ENCODE measurements at places on chromosomes 12 and 14. TPM values are rescaled to one million over a fixed set of nuclear protein-coding genes. Genes with fewer than 3 reads are reported as not detected.
A peak's percentile ranks its signal among the peaks of the same experiment; 100 is the strongest.

RASSF8 gene
- not detected for total RNA-seq

ESPL1 gene
- 1.5 TPM for total RNA-seq

INSM2 gene
- total RNA-seq: not detected

TEAD4 gene
- not detected for total RNA-seq

SLC5A8 gene
- total RNA-seq: not detected

GPRC5D gene
- not detected for total RNA-seq

KLRG1 gene
- total RNA-seq: 11.9 TPM

CTSG gene
- total RNA-seq: not detected

MIP gene
- total RNA-seq: not detected

TMEM179 gene
- total RNA-seq: not detected

HOXC12 gene
- total RNA-seq: not detected

KLHDC1 gene
- 10.5 TPM for total RNA-seq

PRB2 gene
- not detected for total RNA-seq

GRCh38 chr12:87320724-87321123 is 708.5 kb downstream of the C12orf50 start:
- no peaks in the 10 kb centered on the region for H3K36me3 ChIP-seq
- no peaks in the 10 kb centered on the region for H3K4me1 ChIP-seq
- no peak overlapping the region for H3K4me3 ChIP-seq
- H3K27me3 ChIP-seq: no peaks in the 10 kb centered on the region
- H3K27ac ChIP-seq: no peak overlapping the region

GRCh38 chr12:52151837-52152783 is 39.7 kb downstream of the KRT80 start:
- H3K27me3 ChIP-seq: no peaks in the 10 kb centered on the region
- peak overlapping the region; percentile 13 for H3K4me3 ChIP-seq
- peak; percentile 62 for DNase-seq

DNA sequence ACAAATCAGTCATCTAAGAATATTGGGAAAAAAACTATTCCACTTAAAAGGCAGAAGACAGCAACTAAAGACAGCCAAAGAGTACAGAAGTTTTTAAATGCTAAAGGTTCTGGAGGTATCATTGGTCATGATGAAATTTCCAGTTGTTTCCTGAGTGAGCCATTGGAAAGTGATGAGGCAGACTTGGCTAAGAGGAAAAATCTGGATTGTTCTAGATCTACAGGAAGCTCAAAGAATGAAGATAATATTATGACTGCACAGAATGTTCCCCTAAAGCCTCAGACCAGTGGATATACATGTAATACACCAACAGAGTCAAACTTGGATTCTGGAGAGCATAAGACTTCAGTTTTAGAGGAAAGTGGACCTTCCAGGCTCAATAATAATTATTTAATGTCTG is 22.8 kb downstream of the GALNT4 start:
- no peak overlapping the region for H3K4me3 ChIP-seq
- H3K27me3 ChIP-seq: no peaks in the 10 kb centered on the region
- DNase-seq: no peak
- no peak overlapping the region for H3K27ac ChIP-seq

DNA sequence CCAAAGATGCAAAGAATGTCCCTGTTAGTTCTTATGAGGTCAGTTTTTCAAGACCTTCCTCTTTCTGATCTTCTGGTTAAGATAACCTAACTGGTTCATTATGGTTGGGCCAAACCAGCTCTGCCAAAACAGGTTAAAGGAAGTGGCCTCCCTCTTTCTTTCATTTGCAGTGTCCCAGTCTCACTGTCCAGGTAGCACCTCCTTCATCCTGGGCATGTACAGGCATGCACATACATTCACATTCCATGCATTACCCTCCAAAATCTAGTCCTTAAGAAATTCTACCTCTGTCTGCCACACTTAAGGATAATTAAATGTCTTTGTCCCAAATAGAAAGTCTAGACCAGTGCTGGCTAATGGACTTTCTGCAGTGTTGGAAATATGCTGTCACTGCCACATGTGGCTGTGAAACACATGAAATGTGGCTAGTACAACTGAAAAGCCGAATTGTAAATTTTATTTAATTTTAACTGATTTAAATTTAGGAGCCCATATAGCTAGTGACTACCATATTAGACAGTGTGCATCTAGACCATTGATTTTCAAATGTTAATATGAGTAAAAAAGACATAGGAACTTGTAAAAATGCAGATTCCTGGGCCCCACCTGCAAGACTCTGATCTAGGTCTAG is 169.3 kb downstream of the PCNX1 start:
- no peaks in the 10 kb centered on the region for H3K27me3 ChIP-seq
- H3K27ac ChIP-seq: no peak overlapping the region
- H3K36me3 ChIP-seq: peaks cover 61% of the 10 kb centered on the region
- H3K4me1 ChIP-seq: no peaks in the 10 kb centered on the region

GRCh38 chr12:92055877-92056276 is 89.8 kb downstream of the BTG1 start:
- no peaks in the 10 kb centered on the region for H3K36me3 ChIP-seq
- H3K27me3 ChIP-seq: no peaks in the 10 kb centered on the region
- no peak overlapping the region for H3K4me3 ChIP-seq

DNA sequence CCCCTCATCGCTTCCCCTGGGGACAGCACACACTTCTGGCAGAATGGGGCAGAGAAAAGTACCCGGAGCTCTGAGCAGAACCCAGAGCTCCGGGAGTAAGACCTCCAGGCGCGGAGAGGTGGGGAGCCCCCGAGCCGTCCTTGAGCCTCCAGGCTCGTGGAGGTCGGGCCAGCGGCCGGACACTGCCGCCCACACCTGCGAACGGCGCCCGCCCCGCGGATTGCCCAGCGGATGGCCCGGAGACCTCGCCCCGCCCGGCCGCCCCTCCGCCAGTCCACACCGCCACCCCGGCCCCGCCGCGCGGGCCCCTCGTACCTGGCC is 344 bp downstream of the SPTLC2 start:
- DNase-seq: no peak
- no peaks in the 10 kb centered on the region for H3K27me3 ChIP-seq
- H3K36me3 ChIP-seq: no peaks in the 10 kb centered on the region
- peaks cover 11% of the 10 kb centered on the region for H3K4me1 ChIP-seq
- H3K27ac ChIP-seq: no peak overlapping the region

GRCh38 chr12:130881046-130881445 is 9.2 kb downstream of the RAN start:
- H3K4me3 ChIP-seq: no peak overlapping the region
- H3K27ac ChIP-seq: no peak overlapping the region
- no peaks in the 10 kb centered on the region for H3K4me1 ChIP-seq

- H3K36me3 ChIP-seq: no peaks in the 10 kb centered on the region
- H3K4me3 ChIP-seq: no peak overlapping the region
- H3K27me3 ChIP-seq: no peaks in the 10 kb centered on the region
Observed at GRCh38 chr14:32169191-32169590, 32.7 kb upstream of the RNU6-7 start.

- H3K4me1 ChIP-seq: no peaks in the 10 kb centered on the region
- no peaks in the 10 kb centered on the region for H3K36me3 ChIP-seq
- H3K27me3 ChIP-seq: no peaks in the 10 kb centered on the region
- H3K27ac ChIP-seq: no peak overlapping the region
- no peak for DNase-seq
Observed at GRCh38 chr12:15469356-15469755, 147.0 kb downstream of the PTPRO start.

GRCh38 chr12:122167356-122167925 is 6.6 kb downstream of the IL31 start:
- H3K36me3 ChIP-seq: no peaks in the 10 kb centered on the region
- peaks cover 22% of the 10 kb centered on the region for H3K27me3 ChIP-seq
- H3K4me1 ChIP-seq: peaks cover 28% of the 10 kb centered on the region
- no peak overlapping the region for H3K4me3 ChIP-seq
- no peak for DNase-seq

GRCh38 chr12:131121705-131122405 is 168.1 kb downstream of the ADGRD1 start:
- H3K36me3 ChIP-seq: no peaks in the 10 kb centered on the region
- no peaks in the 10 kb centered on the region for H3K4me1 ChIP-seq
- no peak for DNase-seq
- H3K4me3 ChIP-seq: no peak overlapping the region

DNA sequence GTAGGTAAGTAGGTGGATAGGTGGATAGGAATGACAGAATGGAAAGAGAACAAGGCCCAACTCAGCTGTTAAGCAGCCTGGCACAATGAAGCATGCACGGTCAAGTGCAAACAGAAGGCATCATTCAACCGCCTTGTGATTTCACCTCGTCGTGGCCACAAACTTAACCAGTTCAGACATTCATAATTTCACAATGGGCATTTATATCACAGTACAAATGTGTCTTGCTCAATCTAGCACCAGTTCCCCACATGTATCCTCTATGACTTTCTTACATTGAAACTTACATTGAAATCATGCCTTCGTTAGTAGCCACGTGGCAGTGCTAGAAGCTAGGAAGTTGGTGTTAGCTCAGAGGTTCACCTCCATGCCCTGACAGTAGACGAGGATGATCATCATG is 207.5 kb downstream of the ETV6 start:
- no peak for DNase-seq
- H3K4me1 ChIP-seq: peaks cover 5% of the 10 kb centered on the region
- no peak overlapping the region for H3K4me3 ChIP-seq
- peaks cover 33% of the 10 kb centered on the region for H3K36me3 ChIP-seq
- no peak overlapping the region for H3K27ac ChIP-seq

DNA sequence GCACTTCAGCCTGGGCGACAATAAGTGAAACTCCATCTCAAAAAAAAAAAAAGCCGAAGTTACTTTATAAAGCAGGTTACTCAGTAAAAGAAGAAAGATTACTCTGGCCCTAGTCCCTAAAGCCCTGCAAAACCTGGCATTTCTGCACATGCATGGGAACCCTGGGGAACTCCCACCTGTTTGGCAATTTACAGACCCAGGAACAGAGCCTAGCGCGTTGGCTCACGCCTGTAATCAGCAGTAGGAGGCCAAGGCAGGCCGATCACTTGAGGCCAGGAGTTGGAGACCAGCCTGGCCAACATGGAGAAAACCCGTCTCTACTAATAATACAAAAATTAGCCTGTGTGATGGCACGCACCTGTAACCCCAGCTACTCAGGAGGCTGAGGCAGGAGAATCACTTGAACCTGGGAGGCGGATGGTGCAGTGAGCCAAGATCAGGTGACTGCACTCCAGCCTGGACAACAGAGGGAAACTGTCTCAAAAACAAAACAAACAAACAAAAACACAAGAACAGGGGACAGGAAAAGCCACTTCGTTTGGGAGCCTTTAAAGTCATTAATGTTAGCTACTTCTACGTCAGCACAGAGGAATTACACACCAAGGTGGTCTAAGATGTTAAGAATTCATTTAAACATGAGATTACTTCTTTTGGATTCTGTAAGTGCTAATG is 34.1 kb upstream of the SPTSSA start:
- no peaks in the 10 kb centered on the region for H3K36me3 ChIP-seq
- no peaks in the 10 kb centered on the region for H3K4me1 ChIP-seq
- DNase-seq: no peak
- H3K27me3 ChIP-seq: peaks cover 4% of the 10 kb centered on the region

DNA sequence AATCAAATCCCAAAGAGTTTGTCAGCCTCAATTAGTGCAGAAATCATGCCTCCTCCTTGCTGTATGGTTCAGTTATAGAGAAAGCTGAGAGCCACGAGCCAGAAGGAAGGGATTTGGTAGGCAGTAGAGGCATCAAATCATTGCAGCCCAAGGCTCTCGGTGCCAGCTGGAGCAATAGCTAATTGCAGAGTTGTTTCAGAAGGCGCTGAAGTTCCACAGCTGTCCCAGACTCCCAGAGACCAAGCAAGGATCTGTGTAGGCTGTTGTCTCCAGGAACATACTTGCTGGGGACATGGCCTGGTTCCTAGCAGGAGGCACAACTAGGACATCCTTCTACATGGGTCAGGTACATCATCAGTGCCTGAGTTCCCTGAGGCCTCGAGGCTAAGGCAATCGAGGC is 80.4 kb upstream of the WSCD2 start:
- no peak overlapping the region for H3K27ac ChIP-seq
- peaks cover 2% of the 10 kb centered on the region for H3K27me3 ChIP-seq
- no peak overlapping the region for H3K4me3 ChIP-seq
- DNase-seq: no peak
- peaks cover 11% of the 10 kb centered on the region for H3K4me1 ChIP-seq
- H3K36me3 ChIP-seq: no peaks in the 10 kb centered on the region

- H3K4me3 ChIP-seq: no peak overlapping the region
- no peaks in the 10 kb centered on the region for H3K27me3 ChIP-seq
- H3K4me1 ChIP-seq: peaks cover 28% of the 10 kb centered on the region
- H3K27ac ChIP-seq: peak overlapping the region; percentile 73
- H3K36me3 ChIP-seq: no peaks in the 10 kb centered on the region
Observed at GRCh38 chr12:14395074-14395778, 29.7 kb downstream of the ATF7IP start.

- no peak overlapping the region for H3K27ac ChIP-seq
- DNase-seq: no peak
- no peaks in the 10 kb centered on the region for H3K36me3 ChIP-seq
- peaks cover 7% of the 10 kb centered on the region for H3K4me1 ChIP-seq
Observed at GRCh38 chr12:70255311-70255710, 12.1 kb downstream of the CNOT2 start.

DNA sequence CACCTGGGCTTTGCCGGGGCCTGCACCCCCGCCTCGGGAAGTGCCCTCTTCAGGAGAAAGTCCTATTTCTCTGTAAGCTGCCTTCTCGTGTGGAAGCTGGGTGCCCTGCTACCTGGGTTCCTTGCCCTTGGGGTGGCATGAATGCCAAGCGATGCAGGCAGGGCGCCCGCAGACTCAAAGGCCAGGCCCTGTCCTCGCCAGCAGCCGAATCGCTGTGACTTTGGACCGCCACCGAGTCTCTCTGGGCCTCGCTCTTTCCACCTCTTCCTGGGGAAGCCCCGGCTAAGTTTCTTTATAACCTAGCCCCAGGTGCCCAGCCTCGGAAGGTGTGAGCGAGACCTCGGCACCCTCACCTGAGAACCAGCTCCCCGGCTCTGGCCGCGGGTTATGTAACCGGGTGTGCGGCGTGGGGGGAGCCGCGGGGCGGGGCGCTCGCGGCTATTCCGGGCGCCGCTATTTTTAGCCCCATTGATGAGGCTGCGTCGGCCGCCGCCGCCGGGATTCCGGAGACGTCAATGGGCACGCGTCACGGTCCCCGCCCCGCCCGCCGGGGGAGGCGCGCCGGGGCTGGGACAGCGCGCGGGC is 14.6 kb upstream of the NR4A1 start:
- H3K27ac ChIP-seq: peak overlapping the region; percentile 85
- H3K4me3 ChIP-seq: peak overlapping the region; percentile 51
- H3K4me1 ChIP-seq: peaks cover 5% of the 10 kb centered on the region
- peaks cover 10% of the 10 kb centered on the region for H3K27me3 ChIP-seq
- H3K36me3 ChIP-seq: no peaks in the 10 kb centered on the region

- H3K27ac ChIP-seq: no peak overlapping the region
- no peak for DNase-seq
- no peaks in the 10 kb centered on the region for H3K36me3 ChIP-seq
- H3K4me3 ChIP-seq: no peak overlapping the region
- H3K27me3 ChIP-seq: no peaks in the 10 kb centered on the region
Observed at GRCh38 chr12:21718403-21718802, 56.1 kb downstream of the KCNJ8 start.

Data from T-cell (primary cell).